ENCODE measurements at places on chromosomes 3 and 15.

- DNase-seq: no peak
Measured at GRCh38 chr3:98240131-98240530, 23.9 kb upstream of the OR5H6 start.

DNA sequence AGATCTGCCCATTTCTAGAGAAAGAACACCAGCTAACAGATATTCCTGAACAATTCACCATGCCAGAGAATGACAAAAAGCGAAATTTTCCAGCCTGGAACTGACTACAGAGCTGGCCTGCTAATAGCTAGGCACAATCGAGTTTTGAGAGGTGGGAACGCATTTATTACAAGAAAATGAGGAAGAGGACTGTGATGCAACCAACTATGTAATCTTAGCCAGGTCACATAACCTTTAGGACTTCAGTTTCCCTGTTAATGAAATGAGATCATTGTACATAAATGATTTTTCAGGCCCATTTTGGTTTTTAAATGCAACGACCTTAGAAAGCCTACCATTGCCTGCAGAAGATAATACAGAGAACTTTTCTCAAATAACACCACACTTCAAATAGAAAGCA lies 72.1 kb upstream of the SETMAR start:
- DNase-seq: no peak

DNA sequence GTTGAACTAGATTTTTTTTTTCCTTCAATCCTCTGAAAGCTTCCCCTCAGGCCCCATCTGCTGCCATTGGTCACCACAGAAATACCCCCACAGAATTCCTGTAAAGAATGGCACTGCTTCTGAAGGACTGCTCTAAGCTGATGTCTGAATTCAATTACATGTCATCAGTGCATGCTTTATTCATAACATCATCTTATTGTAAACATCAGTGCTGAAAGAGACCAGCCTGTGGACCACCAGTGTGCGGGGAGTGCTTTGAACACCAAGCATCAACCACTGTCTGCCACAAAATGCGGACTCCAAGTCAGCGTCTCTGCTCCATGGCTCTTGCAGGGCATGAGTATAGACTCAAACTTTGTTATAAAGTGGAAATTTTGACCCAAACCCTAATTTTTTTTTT lies 11.6 kb downstream of the PHLDB2 start:
- DNase-seq: no peak

- DNase-seq: no peak
Measured at GRCh38 chr15:25095179-25095578, 140.4 kb downstream of the SNRPN start.

DNA sequence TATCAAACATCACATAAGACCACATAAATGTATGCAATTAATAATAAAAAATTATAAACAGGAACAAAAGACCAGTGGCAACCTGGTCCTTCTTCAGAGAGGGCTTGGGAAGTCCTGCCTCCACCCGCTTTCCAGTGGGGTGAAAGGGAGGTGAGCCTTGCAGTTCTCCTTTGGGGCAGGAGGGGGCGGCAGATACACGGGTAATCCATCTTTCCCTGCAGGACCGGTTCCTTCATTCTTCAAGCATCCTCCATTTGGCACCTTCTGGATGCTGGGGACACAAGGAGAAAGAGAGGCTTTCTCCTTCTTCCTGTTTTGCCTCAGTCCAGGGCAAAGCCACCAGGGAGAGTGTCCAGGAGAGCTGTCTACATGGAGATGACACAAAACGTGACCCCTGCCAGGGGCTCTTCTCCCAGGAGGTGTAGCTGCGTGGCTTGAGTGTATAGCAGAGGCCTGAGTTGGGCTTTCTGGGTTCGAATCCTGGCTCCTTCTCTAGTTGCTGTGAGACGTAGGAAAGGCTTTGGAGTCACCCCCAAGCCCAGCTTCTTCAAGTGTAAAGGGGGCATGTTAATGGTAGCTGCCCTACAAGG lies 23.2 kb downstream of the RPLP1 start:
- peak; percentile 71 for DNase-seq

All from CD4-positive, alpha-beta T cell treated with Interleukin-1 beta for 1 hour (primary cell).